Kidney glomerular epithelial cell (primary cell): ENCODE measurements at places on chromosomes 13 and 19.

DNA sequence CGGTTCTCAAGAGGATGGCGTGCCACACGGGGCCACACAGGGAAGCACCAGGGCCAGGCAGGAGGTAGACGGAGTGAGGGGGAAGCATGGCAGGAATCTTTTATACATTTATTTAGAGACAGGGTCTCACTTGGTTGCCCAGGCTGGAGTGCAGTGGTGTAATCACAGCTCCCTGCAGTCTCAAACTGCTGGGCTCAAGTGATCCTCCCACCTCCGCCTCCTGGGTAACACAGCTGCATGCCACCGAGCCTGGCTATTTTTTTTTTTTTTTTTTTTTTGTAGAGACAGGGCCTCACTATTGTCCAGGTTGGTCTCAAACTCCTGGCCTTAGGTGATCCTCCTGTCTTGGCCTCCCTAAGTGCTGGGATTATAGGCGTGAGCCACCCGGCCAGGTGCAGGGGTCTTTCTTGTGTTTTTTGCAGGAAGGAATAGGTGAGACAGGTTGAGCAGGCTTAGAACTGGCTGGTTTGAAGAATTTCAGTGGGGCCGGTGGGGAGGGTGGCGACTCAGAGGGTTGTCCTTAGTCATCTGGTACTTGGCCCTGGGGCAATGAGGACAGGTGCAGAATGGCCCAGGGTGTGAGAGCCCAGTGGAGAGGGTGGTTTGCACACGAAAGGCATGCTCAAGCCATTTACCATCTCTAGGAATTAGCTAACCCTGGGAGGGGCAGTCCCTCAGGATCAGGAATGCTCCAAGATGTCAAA is 7.6 kb downstream of the SSC5D start:
- DNase-seq, result no peak

DNA sequence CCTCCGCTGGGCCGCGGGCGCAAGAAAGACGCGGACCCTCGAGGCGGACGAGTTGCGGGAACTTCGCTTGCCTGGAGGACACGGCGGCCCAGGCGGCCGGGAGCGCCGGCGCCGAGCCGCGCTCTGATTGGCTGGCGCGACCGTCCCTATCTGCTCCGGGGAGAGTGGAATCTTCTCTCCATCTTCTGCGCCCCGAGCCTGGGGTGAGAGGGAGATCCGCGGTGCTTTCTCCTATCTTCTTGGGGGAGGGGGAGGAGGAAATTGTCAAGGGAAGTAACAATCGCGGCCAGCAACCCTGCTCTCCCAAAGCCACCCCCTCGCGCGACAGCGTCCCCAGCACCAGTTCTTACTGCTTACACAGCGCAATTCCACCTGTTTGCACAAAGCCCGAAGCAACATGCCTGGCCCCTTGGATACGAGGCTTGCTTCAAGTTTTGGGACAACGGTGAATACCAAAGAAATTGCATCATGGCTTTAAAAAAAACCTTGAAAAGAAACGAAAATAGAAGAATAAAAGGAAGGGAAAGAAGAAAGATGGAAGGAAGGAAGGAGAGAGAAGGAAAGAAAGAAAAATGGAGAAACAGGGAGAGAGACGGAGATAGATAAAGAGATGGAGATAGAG is 4.8 kb downstream of the SOX21 start:
- DNase-seq, result no peak

- peak; percentile 43 for DNase-seq
Measured at GRCh38 chr13:27359199-27359821, 65.1 kb upstream of the GTF3A start.

DNA sequence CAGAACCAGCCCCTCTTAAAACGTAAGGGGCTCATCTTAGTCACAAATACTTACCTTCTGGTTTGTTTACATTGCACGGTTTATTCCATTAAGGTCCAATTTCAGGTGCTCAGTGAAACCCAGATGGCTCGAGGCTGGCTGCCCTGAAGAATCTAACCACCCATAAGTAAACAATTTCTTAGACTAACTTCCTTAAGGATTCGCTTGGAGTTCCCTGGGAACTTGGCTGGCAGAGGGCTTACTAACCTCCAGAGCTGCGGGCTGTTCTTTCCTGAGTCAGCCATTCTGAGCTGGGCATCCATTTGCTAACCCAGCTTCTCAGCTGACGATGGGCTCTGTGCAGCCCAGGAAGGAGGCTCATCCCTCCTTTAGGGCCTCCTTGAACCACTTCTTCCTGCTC is 262.1 kb downstream of the FGF9 start:
- DNase-seq, result no peak

DNA sequence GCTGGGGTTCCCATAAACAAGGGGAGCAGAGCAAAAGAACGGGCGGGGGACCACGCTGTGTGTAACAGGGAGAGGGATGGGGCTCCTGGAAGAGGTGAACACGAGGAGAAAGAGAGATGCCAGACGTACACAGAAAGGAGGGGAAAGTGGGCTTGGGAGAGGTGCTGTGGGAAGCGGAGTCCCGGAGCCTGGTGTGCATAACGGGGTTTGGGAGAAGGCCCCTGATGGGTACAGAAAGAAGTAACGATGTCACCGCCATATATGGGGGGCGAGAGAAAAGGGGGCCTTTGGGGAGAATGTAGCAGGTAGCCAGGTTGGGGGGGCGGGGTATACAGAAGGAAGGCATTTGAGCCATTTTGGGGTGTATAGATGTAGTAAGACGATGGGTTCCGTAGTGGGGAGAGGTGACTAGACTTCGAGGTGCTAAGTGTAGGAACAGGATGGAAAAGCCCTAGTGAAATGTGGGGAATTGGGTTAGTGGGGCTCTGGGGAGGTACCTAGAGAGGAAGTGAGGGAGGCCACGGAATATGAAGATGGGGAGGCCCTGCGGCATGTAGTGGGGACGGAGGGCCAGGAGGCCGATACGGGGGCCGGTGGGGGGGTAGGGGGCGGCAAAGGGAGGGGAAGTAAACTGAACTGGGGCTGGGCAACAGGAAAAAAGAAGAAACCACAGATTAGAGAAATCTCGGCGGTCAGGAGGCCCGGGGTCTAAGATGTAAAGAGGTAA is 787 bp downstream of the ZNF580 start:
- DNase-seq, result peak; percentile 37

DNA sequence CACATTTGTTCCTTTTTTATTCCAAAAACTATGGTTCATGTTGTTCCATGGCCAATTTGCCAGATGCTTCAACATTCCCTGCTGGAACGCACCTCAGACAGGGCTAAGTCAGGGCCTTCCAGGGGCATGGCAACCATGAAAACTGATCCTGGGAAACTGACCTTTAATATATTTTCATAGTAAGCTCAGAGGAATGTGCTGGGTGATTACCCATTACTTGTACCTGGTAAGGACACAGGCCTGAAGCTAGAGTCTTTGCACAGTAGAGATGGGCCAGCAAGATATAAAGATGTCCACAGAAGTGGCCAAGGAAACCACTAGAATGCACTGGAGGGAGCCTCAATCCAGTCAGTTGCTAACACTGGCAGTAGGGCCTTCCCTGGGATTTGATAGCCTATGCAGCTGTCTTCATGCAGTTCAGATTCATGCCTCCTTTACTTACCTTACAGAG is 353.1 kb downstream of the ENOX1 start:
- no peak for DNase-seq

GRCh38 chr19:33284146-33284643 is 18.1 kb downstream of the CEBPA start:
- no peak for DNase-seq

DNA sequence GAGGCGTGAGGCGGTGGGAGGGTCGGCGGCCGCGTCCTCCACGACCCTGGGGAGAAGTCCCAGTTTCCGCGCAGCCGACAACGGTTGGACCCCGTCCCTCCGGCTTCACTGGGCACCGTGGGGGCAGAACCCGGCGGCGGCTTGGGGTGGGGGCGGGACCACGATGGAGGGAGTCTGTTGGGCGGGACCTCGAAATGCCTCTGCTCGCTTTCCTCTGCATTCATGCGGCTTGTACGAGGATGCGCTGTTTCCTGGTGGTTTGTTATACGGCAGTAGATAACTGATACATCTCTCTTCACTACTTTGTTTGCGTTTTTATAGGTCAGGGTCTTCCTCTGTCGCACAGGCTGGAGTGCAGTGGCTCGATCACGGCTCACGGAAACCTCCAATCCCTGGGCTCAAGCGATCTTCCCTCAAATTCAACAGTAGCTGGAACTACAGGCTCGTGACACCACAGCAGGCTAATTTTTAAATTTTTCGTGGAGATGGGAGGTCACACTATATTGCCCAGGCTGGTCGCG is 24.6 kb upstream of the ZNF846 start:
- no peak for DNase-seq

GRCh38 chr19:56885173-56885985 is 44.9 kb upstream of the PEG3 start:
- DNase-seq, result no peak
